Panc1 (cell line): ENCODE measurements at places on chromosomes 16 and 17.

GRCh38 chr17:32741381-32741780 is 135.5 kb downstream of the MYO1D start:
- DNase-seq, result no peak

- DNase-seq, result no peak
These were observed 741 bp downstream of the CYB5B start for GRCh38 chr16:69424935-69425784.

- no peak for DNase-seq
These were observed 28.9 kb downstream of the TNRC6A start for GRCh38 chr16:24758373-24758772.

DNA sequence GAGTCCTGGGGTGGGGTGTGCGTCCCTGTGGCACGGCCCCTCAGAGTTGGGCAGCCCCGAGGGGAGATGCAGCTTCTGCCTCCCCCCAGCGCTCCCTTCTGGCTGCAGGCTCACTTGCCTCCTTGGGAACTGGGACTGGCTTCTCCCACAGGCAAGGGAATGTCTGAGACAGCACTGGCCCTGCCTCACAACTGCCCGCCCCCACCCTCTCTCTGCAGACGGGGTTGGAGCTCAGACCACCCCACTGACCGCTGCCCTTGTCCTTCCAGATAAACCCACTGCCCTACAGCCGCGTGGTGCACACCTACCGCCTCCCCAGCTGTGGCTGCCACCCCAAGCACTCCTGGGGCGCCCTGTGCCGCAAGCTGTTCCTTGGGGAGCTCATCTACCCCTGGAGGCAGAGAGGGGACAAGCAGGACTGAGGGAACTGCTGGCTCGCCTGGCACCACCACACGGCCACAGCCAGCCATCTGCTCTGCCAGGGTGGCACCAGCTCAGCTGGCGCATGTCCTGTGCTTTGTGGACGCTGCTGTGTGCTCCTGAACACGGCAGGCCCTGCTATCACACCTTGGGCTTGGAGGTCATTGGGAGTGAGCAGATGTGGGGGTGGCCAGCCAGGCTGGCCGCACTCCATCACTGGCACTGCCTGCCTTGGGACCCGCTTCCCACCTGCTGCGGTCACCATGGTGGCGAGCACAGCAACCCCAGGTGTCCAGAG is 7.1 kb upstream of the RAB40C start:
- no peak for DNase-seq

- no peak for DNase-seq
These were observed 69.8 kb upstream of the KSR1 start for GRCh38 chr17:27386206-27387075.

DNA sequence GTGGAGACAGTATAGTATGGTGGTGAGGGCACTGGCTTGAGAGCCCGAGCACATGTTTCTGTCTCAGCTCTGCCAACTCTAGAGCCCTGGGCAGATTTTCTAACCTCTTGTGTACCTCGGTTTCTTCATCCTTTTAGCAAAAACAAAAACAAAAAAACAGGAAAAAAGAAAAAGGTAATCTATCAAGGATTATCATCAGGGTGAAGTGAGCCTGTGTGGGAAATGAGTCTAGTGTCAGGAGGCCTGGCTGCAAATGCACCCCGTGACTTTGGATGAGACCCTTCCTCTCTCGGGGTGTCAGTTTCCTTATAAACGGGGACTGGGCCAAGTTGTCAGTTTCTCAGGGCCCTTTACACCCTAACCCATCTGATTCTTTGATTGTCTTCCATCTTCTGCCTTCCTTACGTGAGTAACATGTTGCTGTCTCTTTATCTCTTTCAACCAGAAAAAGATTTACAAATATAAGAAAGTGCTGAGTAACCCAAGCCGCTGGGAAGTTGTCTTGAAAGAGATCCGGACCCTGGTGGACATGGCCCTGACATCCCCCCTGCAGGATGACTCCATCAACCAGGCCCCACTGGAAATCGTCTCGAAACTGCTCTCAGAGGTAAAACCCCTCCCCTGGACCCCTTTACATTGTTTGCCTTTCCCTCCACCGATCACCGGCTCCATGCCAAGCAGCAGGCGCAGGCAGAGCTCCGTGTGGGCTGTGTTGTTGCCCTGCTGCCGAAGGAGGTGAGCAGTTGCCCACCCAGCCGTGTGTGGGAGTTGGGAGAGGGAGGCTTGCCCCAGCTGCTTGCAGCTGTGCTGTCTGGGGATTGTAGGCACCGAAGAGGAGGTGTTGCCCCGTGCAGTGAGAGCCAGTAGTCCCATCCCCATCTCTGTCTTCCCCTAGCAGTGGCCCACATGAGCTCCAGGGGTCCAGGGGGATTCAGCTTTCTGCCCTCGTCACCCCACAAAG is 127.1 kb upstream of the PLCG2 start:
- no peak for DNase-seq

DNA sequence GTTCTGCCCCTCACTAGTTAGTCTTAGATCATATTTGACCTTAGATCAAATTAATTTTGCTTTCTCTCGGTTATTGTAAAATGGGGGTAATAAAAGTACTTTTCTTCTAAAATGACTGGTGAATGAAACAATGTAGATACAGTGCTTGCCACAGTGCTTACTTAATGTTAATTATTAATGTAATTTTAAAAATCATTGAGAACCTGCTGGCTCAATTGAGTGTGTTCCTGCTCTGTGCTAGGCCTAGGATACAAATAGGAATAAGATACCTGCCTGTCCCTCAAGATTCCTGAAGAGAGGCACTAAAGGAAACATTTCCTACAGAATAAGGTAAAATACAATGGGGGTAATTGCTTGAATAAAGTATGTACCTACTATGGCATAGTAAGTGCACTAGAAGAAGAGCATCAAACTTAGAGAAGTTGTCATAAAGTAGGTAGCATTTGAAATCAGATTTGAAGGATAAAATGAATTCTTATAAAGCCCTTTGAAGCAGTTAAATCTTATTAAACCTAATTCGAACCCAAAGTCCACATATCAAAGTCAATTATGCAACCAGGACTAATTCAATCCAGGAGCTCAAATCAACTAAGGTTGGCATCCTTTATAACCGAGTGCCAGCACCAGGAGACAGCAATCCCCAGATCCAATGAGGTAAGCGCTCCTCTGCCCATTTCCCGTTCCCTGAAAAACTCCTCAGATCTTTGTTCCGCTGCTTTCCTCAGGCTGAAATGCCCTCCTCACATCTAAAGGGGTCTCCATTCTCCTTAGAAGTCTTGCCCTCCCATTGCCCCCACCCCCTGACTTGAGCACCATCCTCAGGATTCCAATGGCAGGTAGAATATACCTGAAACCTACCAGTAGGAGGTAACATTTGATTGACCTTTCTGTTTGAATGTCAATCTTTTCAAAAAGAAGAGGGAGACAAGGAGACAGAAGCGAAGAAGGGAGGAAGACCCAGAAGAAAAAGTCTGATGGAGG is 2.4 kb upstream of the MED13 start:
- no peak for DNase-seq
